ENCODE measurements at places on chromosomes 2 and 18. TPM values are rescaled to one million over a fixed set of nuclear protein-coding genes. Genes with fewer than 3 reads are reported as not detected.

Gene CHST10
- not detected for polyA plus RNA-seq

Gene BAZ2B
- polyA plus RNA-seq = 15.6 TPM

DNA sequence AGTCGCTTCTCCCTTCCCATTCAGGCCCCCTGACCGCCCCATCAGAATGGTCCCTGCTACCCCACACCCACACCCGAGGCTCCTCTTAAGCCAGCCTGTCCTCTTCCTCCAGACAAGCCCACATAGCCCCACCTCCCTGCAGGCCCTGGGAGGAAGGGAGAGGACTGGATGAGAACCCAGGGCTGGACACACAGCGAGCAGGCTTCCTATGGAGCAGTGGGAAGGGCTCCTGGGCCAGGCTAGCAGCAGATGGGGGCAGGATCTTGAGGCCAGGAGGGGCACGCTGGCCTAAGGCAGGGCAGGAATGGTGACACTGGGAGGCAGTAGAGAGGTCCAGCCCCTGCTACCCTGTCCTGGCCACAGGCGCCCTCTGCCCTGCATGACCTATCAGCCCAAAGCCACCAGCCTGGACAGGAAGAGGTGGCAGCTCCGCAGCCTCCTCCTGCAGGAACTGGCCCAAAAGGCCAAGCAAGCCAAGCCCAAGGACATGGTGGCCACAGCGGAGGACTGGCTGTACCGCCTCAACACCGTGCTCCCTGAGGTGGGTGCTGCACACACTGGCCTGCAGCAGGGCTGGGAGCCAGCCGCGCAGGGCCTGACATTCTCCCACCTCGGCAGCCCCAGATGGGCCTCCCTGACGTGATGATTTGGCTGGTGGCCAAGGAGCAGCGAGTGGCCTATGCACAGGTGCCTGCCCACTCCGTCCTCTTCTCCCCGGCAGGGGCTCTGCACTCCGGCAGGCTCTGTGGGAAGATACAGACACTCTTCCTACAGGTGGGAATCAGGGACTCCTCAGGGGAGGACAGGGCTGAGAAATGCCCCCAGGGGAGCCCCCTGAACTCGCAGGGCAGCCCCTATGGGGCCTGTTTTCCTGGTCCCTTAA lies 43.3 kb downstream of the FER1L5 start:
- DNase-seq = no peak

GRCh38 chr18:36471393-36471792 lies 173.9 kb downstream of the FHOD3 start:
- DNase-seq = no peak

DNA sequence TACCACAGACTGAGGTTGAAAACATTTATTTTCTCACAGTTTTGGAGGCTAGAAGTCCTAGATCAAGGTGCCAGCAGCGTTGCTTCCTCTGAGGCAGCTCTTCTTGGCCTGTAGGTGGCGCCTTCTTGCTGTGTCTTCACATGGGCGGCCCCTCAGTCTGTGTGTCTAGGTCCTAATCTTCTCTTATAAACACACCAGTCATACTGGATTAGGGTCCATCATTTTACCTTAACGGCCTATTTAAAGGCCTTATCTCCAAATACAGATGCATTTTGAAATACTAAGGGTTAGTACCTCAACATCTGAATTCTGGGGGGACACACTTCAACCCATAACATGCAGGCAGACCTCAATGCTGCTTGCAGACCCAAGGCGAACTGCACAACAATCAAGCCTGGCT lies 4.4 kb upstream of the RMC1 start:
- DNase-seq = peak; percentile 54

GRCh38 chr2:220533485-220533884 lies 906.1 kb downstream of the SLC4A3 start:
- no peak for DNase-seq
